ENCODE measurements at places on chromosomes 5 and 9. TPM values are rescaled to one million over a fixed set of nuclear protein-coding genes. Genes with fewer than 3 reads are reported as not detected.

DNA sequence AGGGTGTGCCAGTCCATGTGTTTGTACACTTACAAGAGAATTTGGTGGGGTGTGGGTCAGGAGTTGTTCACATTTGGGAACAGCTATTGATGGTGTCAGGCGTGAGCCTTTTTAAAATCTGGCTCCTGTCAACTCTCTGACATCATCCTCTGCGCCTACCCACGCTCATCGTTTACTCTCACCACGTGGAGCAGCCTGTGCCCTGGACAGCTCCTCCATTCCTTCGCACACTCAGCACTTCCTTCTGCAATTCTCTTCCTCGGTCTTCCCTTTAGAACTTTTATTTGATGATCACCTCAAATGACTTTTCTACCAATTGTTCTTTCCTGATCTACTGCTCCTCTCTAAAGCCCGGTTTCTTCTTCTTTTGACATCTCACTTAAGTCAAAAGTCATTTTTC is 42.1 kb upstream of the GNAQ start:
- no peak for DNase-seq
- H3K4me1 ChIP-seq = no peaks in the 10 kb centered on the region
- H3K27ac ChIP-seq = no peak overlapping the region
- H3K36me3 ChIP-seq = no peaks in the 10 kb centered on the region

- no peaks in the 10 kb centered on the region for H3K36me3 ChIP-seq
- H3K4me3 ChIP-seq = no peak overlapping the region
- H3K27ac ChIP-seq = no peak overlapping the region
- no peaks in the 10 kb centered on the region for H3K27me3 ChIP-seq
- no peaks in the 10 kb centered on the region for H3K4me1 ChIP-seq
Measured at GRCh38 chr9:1745980-1746379, 269.2 kb upstream of the SMARCA2 start.

GRCh38 chr9:76333964-76334363 is 60.3 kb downstream of the RFK start:
- no peak for DNase-seq
- H3K4me3 ChIP-seq = no peak overlapping the region
- no peak overlapping the region for H3K27ac ChIP-seq
- no peaks in the 10 kb centered on the region for H3K36me3 ChIP-seq
- no peaks in the 10 kb centered on the region for H3K27me3 ChIP-seq
- H3K4me1 ChIP-seq = no peaks in the 10 kb centered on the region

DNA sequence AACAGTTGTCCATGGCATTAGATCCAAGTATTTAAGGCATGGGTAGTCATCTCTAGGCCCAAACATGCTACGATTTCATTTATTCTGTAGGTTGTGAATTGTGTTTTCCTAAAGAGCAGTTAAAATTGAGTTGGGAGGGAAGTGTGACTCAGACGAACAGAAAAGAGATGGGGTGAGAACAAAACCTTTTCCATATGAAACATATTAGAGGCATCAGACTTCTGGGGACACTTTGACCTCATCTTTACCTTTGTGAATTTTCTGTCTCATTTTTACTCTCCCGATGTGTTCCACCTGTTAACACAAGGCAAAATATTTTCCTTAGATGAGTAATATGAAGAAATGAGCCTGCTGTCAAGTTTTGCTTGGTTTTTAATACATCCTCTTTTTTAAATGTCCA is 181.3 kb downstream of the ESM1 start:
- no peak for DNase-seq
- no peaks in the 10 kb centered on the region for H3K36me3 ChIP-seq
- no peaks in the 10 kb centered on the region for H3K27me3 ChIP-seq
- peaks cover 11% of the 10 kb centered on the region for H3K4me1 ChIP-seq
- H3K27ac ChIP-seq = no peak overlapping the region

- H3K4me1 ChIP-seq = no peaks in the 10 kb centered on the region
- H3K36me3 ChIP-seq = no peaks in the 10 kb centered on the region
- H3K27me3 ChIP-seq = no peaks in the 10 kb centered on the region
Measured at GRCh38 chr9:37209431-37210386, 89.3 kb downstream of the ZCCHC7 start.

- DNase-seq = no peak
- no peak overlapping the region for H3K27ac ChIP-seq
- H3K36me3 ChIP-seq = peaks cover 98% of the 10 kb centered on the region
- H3K4me1 ChIP-seq = peaks cover 37% of the 10 kb centered on the region
- H3K27me3 ChIP-seq = no peaks in the 10 kb centered on the region
Measured at GRCh38 chr5:134136221-134136631, 21.7 kb downstream of the TCF7 start.

The TRIM36 gene
- 0.22 TPM for total RNA-seq
